Stimulated activated CD4-positive, alpha-beta T cell treated with anti-CD3 and anti-CD28 coated beads, Interleukin-15, amount 100 ng/mL, for 48 hours (primary cell): ENCODE measurements at places on chromosomes 2 and 18.

GRCh38 chr18:14092625-14093306 is 39.5 kb downstream of the ZNF519 start:
- no peak for DNase-seq

DNA sequence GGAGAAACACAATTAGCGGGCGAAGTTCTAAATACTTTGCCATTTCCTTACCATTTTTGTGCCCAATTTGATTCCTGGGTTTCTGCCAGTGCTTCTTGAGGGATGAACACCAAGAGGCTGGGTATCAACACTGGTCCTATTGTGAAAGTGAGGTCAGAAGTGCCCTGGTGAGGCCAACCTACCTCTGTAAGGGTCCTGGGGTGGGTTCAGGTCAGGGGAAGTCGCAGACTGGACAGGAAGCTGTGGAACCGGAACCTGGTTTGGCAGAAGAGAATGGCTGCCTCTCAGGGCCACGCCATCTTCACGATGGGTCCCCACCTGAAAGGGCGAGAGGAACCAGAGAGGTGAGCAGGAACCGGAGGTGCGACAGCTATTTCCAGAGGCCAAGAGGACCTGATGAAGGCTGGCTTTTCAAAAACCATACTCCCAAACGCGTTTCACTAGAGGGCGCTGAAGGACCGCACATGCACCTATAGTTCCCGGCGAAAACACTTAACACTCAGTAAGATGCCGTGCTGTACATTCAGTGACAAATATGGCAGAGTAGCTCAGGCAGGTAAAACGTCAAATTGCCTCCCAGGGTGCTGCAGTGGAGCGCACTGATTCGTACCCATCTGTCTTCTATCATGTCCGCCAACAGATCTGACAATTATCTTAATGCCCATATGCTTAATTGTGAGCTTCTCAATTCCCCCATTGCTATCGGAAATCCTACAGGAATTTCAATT is 275.3 kb upstream of the CCDC68 start:
- peak; percentile 10 for DNase-seq

DNA sequence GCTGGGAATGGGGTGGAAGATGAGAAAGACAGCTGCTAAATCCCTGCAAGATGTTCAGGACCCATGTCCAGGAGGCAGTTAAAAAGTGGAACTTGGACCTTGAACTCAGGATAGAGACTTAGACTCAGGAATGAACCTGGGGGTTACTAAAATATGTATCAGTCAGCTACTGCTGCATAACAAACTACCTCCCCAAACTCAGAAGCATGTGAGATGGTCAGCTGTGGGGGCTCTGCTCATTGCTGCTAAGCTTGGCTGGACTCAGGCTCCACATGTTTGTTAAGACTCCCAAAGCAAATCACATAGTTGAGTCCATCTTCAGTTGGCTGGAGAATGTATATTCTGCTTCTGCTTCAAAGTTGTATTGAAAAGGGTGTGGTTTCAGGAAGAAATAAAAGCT is 61.4 kb upstream of the COPS8 start:
- DNase-seq, result no peak

DNA sequence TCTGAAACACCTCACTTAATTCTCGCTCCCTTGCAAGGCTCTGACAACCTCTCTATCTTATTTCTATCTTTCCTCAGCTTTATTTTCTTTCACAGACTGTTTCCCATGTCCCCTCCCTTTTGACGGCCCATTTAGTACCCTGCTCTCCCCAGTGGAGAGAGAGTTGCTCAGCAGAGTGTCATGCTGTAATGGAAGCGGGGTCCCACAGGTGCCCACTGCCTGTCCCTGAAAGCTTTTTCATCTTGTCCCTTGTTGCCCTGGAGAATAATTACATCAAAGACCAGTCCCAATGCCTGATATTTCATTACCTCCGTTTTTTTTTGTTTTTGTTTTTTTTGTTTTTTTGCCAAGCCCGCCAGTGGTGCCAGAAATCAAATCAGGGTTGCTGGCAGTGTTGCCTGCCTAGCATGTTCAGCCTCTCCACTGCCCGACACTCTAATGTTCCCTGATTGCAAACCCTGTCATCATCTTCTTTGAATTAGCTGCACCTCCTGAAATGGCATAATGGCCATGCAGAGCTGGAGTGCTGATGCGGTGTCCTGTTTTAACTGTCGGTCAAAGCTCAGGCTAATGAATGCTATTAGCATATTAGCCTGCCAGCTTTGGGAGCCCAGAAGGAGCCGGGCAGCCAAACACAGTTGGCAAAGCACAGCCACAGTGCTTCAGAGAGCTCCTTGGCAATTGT is 71.2 kb upstream of the CAVIN2 start:
- no peak for DNase-seq

DNA sequence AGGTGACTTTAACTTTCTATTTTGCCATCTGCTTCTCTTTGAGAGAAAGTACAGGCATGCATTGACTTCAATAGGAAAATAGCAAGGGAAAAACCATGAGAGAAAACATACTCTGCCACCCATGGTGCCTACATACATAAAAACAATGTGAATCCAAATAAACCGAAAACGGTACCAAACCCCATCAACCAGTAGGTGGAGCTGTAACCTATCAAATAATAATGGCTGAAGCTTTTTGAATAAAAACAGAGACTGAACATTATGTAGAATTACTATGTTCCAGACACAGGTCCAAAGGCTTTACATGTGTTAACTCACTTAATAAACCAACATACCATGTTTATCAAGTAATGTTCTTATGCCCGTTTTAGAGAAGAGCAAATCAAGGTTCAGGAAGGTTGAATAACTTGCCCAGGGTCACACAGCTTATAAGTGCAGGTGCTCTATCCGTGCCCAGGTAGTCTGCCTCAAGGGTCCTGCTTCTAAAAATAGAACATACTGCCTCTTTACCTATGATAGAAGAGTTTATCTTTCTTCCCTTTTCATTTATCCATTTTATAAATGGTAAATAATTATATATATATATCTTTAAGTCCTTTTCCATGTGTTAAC is 293.9 kb upstream of the SYT4 start:
- no peak for DNase-seq

DNA sequence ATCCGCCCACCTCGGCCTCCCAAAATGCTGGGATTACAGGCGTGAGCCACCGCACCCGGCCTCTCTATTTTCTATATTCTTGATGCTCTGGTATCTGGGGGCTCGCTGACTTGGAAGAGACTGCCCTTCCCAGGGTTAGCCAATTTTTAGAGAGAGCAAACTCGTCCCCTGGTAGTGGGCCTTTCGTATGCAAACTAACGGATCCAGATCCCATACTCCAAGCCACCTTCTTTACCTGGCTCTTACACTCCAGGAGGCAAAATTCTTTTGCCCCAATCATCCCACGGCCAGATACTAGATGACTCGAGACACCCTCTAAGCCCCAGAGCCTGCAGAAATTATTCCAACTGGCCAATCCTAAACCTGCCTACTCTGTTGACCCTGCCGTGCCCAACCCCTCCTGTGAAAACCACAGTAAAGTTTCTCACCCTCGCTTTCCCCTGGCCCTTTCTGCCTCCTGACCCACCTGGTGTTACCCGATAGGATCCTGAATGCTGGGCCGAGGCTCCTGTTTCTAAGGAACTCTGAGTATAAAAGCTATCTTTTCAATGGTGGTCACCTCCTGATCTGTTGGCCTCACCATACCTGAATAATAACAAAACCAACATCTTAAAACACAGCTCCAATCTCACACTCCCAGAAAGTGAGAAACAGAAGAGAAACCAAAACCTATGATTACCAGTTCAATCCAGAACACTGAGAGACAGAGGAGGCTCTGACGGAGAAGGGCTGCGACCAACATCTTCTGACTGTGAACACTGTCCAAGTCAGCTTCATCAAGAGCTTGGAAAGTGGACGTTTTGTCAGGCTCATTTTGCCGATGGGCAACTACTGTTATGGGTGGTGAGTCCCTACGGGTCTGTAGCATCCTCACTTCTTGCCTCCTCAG is 57.6 kb upstream of the ZNF532 start:
- DNase-seq, result no peak

- DNase-seq, result no peak
Observed at GRCh38 chr2:233387667-233388528, 33.6 kb downstream of the DGKD start.

DNA sequence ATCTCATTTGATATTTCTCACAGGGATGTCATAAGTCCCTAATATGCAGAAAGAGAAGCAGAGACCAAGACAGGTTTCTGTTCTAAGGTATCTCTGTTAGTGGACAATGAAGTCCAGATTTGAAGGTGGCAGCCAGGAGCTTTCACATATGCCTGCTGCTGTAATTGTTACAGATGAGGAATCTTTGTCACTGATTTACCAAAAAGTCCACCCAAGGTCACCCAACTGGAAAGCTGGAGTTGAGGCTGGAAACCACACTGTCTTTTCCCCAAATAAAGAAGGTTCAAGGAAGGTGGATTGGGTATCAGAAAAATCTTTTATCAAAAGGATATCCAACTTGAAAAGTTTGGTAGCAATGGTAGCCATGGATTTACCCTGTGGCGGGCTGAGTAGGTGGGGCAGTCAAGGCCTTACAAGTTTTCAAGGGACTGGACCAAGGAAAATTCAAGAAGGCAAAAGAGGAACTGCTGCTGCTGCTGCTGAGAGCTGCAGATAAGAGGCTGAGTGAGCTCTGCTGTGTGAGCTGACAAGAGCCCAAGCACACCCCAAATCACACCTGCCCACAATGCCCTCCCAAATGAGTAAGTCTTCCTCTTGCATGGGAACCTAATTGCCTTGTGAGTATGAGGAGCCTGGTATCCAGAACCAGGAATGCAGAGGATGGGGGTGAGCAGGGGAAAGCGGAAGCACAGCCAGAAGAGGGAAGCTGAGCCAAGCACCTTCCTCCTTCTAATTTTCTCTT is 241.2 kb downstream of the ANAPC1 start:
- DNase-seq, result no peak

GRCh38 chr2:70596739-70597138 is 43.1 kb upstream of the TGFA start:
- DNase-seq, result no peak

DNA sequence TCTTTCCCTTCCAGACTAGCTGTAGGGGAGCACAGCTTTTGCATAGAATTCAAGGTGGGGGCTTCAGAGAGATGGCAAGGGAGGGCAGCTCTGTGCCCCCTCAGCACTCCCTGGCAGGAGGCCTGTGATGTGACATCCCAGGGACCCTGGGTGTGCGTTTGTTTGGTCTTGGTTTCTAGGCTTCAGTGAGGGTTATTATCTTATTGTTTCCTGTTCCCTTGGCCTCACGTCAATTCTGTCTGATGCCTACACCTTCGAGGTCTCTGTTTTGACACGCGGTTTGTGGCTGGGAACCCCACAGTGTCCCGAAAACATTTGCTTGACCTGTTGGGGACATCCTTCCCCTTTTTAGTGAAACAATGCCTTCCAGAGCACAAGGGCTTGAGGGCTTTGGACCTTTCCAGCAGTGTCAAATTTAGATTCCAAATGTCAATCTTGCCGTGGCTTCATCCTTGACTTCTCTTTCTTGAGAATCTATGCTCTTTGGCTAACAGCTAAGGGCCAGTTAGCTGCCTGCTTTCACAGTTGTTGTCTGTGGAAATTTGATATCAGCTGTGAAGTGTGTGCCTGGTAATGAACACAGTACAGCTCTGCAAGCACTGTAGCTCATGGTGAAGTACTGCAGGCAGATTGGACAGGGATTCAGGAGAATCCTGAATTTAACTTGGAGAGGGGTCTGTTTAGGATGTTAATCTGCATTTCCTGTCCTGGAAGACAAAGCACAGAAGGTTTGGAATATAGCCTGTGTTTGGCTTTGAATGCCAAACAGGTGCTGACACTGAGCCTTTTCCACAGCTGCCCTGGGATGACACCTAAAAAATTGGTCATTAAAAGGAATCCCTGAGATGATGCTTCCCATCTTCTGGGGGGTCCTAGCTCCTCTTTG is 108.2 kb upstream of the CXCR4 start:
- DNase-seq, result no peak

DNA sequence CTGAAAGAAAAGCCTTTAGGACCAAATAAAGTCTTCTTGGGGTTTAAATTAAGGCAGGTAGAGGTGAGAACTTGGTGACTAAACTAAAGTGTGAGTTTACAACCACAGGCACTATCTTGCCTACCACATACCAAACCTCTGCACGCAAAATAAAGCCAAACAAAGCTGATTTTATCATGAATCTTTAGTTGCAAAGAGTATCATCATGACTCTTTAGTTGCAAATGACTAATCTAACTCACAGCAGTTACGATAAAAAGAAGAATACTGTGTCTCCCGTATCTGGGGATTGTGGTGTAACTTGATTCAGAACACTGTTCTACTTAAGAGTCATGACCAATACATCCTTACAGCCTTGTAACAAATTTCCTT is 11.2 kb downstream of the CFAP210 start:
- DNase-seq, result no peak

DNA sequence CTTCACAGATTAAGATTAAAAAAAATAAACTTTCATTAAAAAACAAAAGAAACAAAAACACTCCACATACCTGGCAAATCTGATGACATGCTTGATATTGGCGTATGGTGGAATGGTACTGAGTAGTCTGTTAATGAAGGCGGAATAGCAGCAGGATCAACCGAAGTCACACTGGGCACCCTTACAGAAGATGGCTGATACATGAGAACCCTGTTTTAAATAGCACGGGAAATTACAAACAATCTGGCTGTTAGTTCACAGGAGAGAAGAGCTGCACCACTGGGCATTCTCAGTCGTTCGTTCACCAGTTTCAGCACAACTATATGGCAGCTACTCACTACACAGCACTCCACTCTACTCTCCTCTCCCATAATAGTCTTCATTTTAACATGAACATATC is 64.0 kb upstream of the ST8SIA5 start:
- DNase-seq, result no peak

DNA sequence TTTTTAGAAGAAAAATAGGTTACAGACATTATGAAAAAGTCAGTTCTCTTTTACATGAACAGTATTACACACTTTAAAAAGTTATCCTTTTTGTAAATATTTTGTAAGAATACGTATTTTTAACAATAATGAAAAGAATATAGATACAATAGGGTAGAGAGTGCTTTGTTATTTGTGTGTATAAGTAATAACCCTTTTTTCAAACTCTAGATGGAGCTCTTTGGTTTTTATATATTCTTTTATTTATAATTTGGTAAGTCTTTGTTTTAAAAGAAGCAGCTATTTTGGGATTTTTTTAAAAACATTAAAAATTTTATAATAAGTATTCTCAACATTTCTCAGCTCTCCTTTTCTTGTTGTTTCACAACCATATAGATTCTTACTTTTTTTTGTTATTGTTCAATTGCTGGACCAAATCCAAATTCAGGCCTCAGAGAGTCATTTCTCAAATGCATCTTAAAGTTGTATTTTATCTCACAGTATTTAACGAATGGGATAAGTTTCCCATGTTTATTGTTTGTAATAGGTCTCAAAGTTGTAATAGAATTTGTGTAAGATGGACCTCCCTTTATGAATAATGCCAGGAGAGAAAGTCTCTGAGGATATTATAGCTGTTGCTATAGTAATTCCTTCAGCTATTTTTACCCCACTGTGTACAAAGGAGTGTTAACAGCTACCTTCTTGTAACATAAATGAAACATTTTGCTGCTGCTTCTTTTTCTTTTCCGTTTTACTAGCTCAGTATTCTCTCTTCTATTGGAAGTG is 46.4 kb downstream of the ACYP2 start:
- no peak for DNase-seq

GRCh38 chr2:24771764-24772586 is 21.2 kb downstream of the PTRHD1 start:
- no peak for DNase-seq
